ENCODE measurements at places on chromosomes 7 and 10. TPM values are rescaled to one million over a fixed set of nuclear protein-coding genes. Genes with fewer than 3 reads are reported as not detected.
A peak's percentile ranks its signal among the peaks of the same experiment; 100 is the strongest.

ANXA8L1 gene
- not detected for polyA plus RNA-seq

LRMDA gene
- polyA plus RNA-seq: not detected

AMZ1 gene
- not detected for polyA plus RNA-seq

SPDYE16 gene
- not detected for polyA plus RNA-seq

DNA sequence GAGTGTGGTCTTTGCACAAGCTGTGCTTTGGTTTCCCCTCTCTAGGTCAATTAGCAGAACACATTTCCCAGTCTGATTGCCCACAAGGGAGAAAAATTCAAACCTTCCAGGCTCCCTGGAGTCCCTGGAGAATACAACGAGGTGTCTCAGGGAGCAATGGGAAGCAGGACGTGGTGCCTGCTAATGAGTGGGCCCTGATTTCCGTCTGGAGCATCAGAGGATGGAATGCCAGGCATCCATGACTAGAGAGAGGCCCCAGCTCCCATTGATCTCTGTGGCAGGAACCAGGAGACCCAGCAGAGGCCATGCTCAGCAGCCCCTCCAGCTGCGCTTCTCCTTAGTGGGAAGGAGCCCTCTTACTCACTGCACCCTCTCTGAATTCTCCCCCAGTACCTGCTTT lies 33.2 kb upstream of the TLX1 start:
- DNase-seq: no peak

DNA sequence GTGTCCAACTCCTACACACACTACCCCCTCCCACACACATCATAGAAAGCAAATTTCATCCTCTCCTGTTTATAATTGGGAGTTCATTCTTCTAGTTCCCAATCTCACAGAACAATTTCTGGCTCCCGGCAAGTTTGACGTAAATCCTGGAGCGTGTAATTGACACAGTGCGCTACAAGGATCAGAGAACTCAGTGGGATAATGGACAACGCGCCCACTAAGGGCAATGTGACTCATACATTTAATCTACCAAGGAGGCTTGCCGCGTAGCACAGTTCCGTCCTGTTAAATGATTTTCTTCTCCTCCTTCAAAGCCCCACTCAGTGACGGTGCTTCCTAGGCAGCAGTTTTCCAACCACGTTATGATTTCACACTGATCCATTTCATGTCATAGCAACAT lies 277.6 kb downstream of the SFMBT2 start:
- DNase-seq: no peak

DNA sequence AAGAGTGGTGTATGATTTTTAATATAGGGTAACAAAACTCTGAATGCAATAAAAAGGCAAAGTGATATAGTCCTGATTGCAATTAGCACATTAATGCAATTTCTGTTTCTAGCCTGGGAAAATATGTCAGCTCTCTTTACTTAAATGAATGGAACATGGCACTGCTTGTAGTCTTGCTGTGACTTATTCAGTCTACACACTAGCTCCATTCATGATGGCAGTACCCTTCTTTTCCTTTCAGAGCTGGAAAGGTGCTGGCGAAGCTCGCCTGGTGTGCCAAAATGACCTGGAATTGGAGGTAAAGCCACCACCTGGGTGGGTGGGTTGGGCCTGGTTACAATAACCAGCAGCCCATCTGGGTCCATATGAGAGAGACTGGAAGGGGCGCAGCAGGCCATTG lies 85.3 kb downstream of the ZNF365 start:
- DNase-seq: no peak

GRCh38 chr7:70808876-70809275 lies 323.1 kb upstream of the GALNT17 start:
- DNase-seq: peak; percentile 4

GRCh38 chr10:71727105-71727737 lies 7.6 kb upstream of the C10orf105 start:
- DNase-seq: no peak

- no peak for DNase-seq
These were observed 30.6 kb upstream of the RAPGEF5 start for GRCh38 chr7:22387583-22387982.

GRCh38 chr10:120727001-120727400 lies 124.2 kb upstream of the WDR11 start:
- DNase-seq: no peak

- no peak for DNase-seq
These were observed 163.6 kb downstream of the CAMK1D start for GRCh38 chr10:12513003-12513365.

DNA sequence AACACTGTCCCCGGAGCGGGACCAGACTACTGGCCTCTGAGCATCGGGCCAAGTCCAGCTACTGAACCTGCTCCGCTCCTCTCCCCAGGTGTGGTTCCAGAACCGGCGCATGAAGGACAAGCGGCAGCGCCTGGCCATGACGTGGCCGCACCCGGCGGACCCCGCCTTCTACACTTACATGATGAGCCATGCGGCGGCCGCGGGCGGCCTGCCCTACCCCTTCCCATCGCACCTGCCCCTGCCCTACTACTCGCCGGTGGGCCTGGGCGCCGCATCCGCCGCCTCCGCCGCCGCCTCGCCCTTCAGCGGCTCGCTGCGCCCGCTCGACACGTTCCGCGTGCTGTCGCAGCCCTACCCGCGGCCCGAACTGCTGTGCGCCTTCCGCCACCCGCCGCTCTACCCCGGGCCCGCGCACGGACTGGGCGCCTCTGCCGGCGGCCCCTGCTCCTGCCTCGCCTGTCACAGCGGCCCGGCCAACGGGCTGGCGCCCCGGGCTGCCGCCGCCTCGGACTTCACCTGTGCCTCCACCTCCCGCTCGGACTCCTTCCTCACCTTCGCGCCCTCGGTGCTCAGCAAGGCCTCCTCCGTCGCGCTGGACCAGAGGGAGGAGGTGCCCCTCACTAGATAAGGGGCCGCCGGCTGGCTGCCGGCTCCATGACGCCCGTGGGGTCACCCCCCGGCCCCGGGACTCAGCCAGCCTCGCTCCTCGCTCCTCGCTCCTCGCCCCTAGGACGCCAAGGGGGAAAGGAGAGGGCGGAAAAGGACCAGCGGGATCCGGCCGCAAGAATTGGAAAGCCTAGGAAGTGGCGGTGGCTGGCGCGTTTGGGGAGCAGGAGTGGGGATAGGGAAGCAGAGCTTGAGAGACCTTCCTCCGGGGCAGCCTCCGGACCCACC lies 3.4 kb downstream of the EVX1 start:
- peak; percentile 17 for DNase-seq

DNA sequence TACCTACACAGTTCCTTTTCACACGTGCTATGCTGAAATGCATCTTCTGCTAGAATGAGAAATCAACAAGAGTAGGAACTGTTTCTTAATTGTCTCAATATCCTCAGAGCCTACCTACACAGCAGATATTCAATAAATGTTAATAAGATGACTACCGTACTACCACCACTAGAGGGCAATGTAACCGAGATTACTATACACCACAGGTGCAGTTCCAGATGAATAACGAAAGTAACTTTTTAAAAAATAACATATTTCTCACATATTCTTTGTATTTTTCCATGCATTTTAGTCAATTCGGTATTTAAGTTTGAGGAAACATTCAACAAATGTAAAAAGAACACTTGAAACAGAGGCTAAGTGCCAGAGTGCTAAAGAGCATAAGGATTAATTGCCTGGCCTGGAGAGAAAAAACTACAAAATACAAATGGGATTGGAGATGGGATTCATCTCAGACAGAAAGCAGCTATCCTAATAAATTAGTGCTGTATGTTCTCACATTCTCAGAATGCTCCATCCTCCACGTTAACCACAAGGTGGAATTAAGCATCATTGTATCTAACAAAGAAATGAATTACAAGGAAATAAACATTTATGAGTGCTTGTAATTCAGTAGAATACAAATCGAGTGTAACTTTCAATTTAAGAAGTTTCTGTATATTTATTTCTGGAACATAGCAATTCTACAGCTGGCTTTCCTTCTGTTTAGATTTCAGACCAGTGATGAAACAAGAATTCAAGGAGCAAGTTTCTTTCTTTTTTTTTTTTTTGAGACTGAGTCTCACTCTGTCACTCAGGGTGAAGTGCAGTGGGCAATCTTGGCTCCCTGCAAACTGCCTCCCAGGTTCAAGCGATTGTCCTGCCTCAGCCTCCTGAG lies 20.3 kb upstream of the HECTD2 start:
- DNase-seq: peak; percentile 22

DNA sequence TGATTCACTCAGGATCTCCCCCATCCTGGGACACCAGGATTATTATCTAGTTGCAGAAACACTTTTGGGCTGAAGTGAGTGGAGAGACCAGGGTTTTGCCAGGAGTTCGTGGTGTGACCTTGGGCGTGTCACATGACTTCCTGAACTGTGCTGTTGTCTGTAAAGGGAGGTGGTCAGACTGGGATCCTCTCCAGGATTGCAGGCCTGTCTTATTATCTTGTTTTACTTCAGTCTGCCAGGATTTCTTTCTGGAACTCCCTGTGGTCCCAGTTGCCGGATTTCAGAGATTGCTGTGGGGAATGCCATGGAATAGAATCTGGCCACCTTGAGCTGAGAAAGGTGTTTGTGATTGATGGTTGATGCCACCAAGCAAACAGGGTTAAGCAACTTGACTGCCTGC lies 35.8 kb downstream of the CRCP start:
- no peak for DNase-seq

- DNase-seq: no peak
These were observed 241.9 kb upstream of the SP8 start for GRCh38 chr7:21028599-21028998.

- DNase-seq: peak; percentile 22
These were observed 123.7 kb downstream of the TACC2 start for GRCh38 chr10:122112625-122113160.

DNA sequence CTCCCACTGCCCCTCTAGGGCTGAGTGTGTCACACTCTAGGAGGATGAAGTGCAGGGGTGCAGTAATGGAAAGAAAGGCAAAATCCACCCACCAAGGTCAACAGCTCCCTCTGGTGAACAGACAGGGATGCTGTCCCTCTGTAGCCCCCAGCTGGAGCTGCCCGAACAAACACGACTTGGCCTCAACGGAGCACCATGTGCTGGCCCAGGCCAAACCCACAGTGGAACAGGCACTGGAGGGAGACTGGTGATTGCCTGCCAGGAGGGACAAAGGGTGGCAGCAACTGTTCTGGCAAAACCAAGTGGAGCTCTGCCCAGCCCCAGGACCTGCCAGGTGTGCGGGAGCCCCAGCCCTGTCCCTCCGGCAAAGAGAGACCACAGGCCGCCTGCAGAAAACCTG lies 20.7 kb downstream of the PDIA4 start:
- no peak for DNase-seq

GRCh38 chr7:129684777-129685176 lies 73.3 kb downstream of the NRF1 start:
- DNase-seq: no peak

DNA sequence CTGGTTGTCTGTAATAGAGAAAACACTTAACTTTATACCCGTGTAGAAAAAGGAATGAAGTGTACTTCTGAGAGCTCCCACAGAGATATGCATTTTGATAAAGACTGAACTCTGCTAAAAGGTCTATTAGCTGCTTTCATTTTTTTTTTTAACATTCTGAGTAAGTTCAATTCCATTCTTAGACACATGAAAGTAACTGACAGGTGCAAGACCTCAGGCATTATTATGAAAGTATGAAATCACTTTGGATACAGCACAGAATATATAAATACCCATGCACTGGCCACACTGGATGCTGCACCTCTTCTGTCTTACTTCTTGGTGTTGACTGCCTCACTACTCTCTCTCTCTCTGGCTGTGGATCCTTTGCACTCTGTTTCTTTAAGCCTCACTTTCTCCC lies 46.2 kb downstream of the VWDE start:
- no peak for DNase-seq

GRCh38 chr10:118277871-118278270 lies 64.3 kb downstream of the FAM204A start:
- DNase-seq: no peak
